Cortex of kidney (tissue), 1 donor: ENCODE measurements at places on chromosomes 3 and 15.

- DNase-seq: no peak
These were observed 29.4 kb downstream of the MELTF start for GRCh38 chr3:197000211-197000610.

DNA sequence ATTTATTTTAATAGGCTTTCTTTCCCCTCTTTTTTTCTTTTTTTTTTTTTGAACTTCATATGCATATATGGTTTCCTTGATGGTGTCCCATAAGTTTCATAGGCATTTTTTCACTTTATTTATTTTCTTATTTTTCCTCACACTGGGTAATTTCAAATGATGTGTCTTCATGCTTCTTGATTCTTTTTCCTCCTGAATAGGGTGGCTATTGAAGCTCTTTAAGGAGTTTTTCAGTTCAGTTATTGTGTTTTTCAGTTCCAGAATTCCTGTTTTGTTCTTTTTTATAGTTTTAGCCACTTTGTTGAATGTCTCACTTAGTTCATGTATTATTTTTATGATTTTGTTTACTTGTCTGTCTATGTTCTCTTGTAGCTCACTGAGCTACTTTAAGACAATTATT lies 273.2 kb downstream of the NFKBIZ start:
- no peak for DNase-seq

DNA sequence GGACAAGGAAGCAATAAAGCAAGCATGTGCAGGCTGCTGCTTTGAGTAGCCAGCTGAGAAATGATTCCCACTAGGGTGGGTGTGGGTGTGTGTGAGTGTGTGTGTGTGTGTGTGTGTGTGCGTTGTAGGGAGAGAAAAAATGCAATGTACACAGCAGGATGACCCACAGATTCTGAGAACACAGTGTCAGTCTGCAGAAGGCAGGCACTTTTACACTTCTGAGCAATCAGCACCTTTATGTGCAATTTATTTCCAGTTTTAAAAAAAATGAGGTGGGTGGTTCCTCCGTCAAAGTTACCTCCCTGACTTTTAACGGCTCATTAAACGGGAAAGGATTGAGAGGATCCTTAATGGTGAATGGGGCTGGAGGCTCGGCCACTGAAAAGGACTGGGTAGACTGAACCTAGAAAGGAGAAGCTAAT lies 38.5 kb upstream of the LIPC start:
- DNase-seq: no peak

GRCh38 chr3:186472456-186473008 lies 71.6 kb downstream of the CRYGS start:
- DNase-seq: no peak

DNA sequence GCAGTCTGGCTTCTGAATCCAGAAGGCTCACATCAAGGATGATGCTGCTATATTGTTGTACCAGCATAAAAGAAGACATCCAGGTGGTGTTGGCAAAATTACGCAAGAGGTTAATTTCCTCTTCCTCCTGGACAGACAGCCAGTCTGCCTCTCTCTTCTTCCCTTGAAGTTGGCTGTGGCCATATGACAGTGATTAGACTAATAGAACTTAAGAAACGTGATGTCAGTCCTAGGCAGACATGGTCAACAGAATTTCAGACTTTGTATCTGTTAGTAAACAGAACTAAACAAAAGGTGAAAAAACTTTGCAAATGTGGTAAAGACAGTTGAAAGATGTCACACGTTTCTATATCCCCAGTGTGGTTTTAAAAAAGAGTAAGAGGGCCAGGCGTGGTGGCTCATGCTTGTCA lies 465.2 kb upstream of the NR2F2 start:
- DNase-seq: no peak

DNA sequence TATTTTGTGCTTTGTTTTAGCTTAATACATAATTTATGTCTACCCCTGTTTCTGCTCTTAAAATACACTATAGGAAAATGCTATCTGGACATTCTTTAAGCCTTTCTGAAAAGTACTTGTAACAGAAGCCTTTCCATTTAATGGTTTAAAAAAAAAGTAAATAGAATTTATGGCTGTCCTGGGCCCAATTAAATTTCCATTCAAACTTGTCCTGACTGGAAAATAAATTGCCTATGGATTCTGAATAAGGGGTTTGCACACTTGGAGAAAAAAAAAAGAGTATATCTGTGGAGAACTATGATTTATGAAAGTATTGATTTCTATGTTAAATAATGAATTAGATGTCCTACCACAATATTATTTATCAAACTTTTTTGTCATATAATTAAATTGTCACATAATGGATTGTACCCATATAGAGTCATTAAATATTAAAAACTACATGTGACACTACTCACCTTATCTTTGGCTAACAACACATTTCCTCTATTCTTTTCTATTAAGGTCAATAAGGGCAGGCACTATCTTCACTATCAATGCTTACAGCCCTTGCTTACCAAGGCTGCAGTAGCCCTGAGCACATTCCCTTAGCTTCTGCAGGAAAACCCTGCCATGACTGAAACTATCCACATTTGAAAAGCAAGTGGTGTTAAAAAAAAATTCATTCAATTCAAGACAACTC lies 396.1 kb upstream of the ROBO2 start:
- no peak for DNase-seq

DNA sequence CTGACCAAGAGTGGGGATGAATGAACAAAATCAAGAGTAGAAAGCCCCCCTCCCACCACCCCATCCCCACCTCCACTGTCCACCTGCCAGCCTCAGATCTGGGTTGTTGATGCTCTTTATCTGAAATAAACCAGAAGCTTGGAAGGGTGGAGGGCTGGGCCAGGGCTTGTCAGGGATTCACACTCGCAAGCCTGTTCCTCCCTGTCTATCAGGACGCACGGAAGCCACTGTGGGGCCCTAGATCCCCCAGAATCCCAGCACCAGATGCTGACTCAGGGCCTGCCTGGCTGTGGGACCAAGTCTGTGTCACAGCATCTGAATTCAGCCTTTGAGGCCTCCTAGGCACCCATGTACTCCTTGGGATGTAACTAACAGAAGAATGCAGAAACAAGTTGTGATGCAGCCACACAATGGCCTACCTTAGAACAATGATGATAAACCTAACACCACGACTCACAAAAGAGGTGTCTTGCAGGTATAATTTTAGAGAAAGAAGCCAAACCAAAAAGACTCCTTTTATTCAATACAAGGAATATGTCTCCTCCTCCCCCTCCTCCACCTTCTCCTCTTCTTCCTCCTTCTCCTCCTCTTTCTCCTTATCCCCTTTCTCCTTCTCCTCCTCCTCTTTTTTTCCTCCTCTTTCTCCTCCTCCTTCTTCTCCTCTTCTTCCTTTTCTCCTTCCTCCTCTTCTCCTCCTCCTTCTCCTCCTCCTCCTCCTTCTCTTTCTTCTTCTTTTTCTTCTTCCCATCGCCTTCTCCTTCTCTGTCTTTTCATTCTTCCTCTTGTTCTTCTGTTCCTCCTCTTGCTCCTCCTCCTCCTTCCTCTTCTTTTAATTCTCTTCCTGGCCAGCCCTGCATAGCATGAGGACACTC lies 234.7 kb downstream of the PLCL2 start:
- no peak for DNase-seq

DNA sequence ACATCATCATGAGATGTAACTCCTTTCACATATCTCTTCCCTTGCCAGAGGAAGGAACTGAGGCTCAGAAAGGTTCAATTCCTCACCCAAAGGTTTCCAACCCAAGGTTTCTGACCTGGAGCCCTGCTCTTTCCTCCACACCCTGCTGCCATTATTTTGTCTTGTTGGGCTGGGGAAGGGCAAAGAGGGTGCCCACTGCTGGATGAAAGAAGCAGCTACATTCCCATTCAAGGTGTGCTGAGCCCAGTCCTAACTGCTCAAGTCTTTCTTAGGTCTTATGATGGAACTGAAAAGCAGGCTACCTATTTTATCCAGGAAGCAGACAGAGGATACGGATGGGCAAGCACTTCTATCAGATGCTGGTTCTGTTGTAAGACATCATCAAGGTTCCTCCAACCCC lies 258.0 kb upstream of the CTDSPL start:
- no peak for DNase-seq

DNA sequence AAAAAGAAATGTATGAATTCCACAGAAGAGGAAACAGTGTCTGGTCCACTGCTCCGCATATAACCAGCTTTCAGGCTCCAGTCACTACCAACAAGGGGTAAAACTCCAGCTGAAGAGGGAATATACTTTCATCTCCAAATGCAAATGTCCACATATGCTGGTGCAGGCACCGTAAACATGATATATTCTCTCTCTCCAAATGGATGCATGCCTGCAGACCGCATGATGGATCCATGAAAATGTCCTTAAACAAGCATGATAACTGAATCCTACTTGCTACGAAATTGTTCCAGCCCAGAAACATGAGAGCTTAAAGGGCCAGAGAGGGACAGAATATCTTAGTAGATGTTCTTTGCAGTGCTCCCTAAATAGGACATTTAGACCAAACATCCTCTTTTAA lies 150.3 kb upstream of the FEZF2 start:
- DNase-seq: no peak

GRCh38 chr3:188064831-188065493 lies 89.0 kb upstream of the LPP start:
- no peak for DNase-seq

- DNase-seq: no peak
These were observed 52.4 kb upstream of the RGMA start for GRCh38 chr15:93141371-93141794.

DNA sequence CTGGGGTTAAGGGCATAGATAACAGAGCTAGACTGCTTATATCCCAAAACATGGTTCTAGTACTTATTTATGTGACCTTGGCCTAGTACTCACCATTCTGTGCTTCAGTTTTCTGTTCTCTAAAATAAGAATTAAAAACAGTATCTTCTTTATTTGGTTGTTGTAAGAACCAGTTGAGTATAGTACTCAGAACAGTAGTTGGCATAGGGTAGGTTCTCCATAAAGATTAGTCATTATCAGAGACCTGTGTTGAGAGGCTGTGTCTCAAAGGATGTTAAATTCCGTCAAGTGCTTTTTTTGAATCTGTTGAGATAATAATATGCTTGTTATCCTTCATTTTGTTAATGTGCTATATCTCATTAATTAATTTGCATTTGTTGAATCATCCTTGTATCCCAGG lies 47.4 kb upstream of the OSTN start:
- DNase-seq: no peak

GRCh38 chr3:64890006-64890405 lies 202.2 kb upstream of the ADAMTS9 start:
- DNase-seq: no peak

DNA sequence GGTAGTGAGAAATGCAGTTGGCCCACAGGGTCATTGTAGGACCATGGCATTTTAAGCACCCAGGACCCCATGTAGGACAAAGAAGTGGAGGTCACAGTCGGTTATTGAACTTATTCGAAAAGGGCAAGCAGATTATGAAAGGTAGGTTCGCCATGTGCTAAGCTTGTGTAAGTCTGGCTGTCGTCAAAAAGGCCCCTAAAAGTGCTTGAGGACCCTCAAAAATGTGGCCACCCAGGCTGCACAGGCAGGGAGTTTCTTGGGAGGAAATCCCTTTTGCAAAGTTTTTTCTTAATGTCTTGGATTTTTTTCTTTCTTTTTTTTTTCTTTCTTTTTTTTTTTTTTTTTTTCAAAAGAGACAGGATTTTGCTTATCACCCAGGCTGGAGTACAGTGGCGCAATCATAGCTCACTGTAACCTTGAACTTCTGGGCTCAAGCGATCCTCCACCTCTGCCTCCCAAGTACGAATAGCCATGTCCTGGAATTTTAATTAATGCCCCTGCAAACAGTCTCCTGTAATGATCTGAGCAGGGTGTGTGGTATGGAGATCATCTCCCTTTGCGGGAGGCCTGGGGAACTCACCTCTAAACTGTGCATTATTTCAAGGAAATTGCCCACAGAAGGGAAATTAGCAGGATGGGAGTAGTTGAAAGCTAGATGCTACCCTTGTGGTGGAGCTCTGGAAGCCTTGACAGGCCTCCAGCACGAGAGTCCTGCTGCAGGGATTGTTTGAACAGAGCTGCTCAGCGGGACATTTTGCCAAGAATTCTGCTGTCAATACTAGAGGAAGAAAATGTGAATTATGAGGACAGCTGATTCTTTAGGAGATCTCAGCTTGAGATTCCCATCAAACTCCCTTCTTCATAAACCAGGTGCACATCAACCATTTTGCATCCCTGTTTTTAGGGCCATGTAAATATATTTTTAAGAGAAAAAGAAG lies 28.4 kb downstream of the THSD4 start:
- no peak for DNase-seq

- no peak for DNase-seq
These were observed 75.8 kb upstream of the WDR72 start for GRCh38 chr15:53835309-53835708.

DNA sequence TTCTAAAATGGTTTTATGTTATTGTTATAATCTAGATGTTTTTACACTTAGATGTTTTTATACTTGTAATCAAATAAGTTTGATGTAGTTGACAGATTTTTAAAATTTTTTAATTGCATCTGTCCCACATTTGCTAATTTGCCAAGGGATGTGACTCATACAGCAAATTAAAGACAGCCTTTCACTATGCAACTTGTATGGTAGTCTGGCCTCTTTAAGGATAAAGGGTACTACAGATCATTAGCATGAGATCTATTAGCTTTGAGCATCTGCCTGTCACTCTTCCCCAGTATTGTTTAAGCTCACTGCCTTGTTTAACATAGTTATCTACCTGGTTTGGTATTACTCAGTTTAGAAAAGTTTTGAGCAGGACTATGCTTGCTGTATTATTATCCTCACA lies 83.0 kb downstream of the NPTN start:
- no peak for DNase-seq

DNA sequence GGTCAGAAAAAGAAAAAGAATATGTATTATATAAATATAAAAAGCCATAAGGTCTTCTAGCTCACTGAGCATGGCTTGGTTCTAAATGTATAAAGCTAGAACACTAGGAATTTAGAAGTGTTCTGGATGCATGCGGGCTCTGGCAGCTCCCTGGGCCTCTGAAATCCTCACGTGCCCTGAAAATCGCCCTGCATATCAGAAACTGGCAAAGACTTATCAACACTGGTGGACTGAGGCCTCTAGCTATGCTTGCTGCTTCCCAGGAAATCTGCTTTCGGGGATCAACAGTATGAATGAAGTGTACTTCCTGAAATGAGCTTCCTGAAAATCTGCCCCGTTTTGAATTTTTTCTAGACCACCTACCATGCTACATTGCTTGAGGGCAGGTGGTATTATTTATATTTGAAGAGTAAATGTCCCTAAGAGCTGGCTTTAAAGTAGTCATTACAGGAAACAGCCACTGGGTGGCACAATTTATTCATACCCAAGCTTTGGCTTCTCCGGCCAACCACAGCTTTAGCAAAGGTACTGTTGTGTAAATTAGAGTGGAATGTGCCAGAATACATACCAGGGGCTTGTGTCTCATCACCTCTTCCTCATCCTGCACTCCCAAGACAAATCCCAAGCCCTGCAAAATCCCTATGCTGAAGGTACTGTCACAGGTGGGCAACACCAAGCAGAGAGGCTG lies 17.7 kb downstream of the CRTAP start:
- DNase-seq: no peak

GRCh38 chr3:50620820-50621219 lies 3.9 kb downstream of the MAPKAPK3 start:
- no peak for DNase-seq

GRCh38 chr15:101307897-101308603 lies 13.0 kb upstream of the SNRPA1 start:
- no peak for DNase-seq
